CD4-positive, alpha-beta T cell treated with Interleukin-12 subunit alpha and Interleukin-12 subunit beta, for 1 hour (primary cell): ENCODE measurements at places on chromosomes 13 and 19.

GRCh38 chr19:1248139-1248785, at the start of gene MIDN:
Gene MIDN, plus strand, starts transcription at chr19:1248583. Its CDS starts 1,714 bp downstream, at chr19:1250297.
- peak; percentile 81 for DNase-seq

DNA sequence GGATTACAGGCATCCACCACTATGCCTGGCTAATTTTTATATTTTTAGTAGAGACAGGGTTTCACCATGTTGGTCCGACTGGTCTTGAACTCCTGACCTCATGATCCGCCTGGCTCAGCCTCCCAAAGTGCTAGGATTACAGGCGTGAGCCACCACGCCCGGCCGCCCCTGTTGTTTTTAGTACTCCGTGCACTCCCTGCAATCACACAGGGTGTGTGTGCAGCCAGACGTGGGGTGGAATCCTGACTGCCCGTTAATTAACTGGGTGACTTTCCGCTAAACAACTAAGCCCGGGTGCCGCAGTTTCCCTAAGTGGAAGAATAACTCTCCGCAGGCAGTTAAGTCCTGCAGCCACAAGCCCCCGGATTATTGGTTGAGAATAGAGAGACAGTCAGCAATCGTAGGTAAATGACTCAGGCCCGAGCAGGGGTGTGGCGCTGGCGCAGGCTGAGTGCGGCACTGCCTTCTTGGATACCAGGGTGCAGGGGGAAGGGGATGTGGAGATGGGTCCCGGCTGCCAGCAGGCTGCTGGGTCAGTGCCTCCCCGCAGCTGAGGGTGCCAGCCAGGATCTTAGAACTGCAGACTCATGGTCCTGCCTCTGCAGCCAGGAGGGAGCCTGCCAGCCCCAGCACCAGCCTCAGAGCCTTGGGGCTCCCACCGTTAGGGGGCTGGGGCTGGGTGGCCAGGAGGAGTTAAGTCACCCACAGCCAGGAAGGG, 6.1 kb upstream of the FXYD3 start:
- DNase-seq, result no peak

- no peak for DNase-seq
Measured at GRCh38 chr19:51808333-51808986, 13.5 kb downstream of the FPR3 start.

GRCh38 chr19:11091703-11092153, 2.5 kb downstream of the LDLR start:
- DNase-seq, result peak; percentile 86

GRCh38 chr13:94662274-94662945, 49.9 kb downstream of the SOX21 start:
- DNase-seq, result no peak

GRCh38 chr13:98480915-98481877, 95.7 kb downstream of the STK24 start:
- no peak for DNase-seq

DNA sequence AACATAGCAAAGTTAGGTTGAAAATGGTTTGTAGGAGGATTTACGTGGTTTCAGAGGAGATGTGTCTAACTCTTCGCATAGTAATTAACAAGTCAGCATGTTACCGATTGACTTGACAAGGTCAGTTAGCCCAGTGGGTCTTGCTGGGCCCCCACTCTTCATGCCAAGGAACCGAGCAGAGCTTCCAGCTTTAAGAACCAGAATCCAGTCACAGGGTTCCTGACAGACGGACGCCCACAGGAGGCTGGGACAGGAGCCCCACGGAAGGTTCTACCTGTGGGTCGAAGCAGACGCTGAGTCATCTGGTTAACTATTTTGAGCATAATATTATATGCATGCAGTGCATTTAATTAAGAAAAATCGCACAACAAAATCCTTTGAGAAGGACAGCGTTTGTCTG, 3.5 kb downstream of the TMEM255B start:
- DNase-seq, result no peak

GRCh38 chr19:40403262-40403984, 9.8 kb downstream of the PRX start:
- peak; percentile 86 for DNase-seq

DNA sequence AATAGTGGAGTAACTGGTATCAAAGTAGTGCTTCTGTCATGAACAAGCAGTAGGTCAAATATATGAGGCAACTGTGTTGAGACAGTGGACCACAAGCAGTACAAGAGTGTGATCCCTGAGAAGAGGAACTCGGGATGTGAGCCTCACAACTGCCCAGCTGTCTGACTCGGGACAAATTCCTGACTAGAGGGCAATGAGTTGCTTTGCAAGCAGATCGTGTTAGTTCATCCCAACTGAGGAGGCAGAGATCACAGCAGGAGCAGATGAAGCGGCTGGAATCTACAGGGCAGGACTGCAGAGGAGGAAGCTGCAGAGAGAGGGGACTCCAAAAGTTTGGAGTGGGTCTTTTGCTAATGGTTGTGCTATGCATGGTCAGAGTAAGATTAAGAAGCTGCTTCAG, 741.1 kb downstream of the DIAPH3 start:
- no peak for DNase-seq

DNA sequence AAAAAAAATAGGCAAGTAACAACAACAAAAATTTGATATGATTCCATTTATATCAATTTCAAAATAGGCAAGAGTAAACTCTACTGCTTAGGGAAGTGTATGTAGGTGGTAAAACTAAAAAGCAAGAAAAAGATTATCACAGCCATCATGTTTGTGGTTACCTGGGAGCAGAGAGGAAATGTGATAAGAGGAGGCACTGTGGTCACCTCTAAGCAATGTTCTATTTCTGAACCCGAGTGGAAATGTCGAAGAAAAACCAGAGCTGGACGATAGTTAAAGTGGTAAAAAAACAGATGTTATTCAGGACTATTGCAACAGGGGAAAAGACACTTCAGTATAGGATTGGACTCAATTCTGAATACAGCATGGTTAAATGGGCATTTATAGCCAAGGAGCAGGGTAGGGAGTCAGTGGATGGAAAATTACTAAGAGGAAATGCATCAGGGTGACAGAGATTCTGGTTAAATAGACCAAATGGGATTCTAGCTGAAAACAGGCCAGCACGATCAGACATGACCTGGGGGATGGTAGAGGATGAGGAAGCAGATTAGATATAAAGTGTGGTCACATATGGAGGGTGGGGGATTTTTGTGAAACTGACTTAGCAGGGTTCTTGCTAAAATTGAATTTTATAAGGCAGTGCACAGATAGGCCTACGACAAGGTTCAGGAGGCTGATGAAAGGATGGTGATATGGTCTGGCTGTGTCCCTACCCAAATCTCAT, 6.0 kb upstream of the TEX30 start:
- peak; percentile 51 for DNase-seq

DNA sequence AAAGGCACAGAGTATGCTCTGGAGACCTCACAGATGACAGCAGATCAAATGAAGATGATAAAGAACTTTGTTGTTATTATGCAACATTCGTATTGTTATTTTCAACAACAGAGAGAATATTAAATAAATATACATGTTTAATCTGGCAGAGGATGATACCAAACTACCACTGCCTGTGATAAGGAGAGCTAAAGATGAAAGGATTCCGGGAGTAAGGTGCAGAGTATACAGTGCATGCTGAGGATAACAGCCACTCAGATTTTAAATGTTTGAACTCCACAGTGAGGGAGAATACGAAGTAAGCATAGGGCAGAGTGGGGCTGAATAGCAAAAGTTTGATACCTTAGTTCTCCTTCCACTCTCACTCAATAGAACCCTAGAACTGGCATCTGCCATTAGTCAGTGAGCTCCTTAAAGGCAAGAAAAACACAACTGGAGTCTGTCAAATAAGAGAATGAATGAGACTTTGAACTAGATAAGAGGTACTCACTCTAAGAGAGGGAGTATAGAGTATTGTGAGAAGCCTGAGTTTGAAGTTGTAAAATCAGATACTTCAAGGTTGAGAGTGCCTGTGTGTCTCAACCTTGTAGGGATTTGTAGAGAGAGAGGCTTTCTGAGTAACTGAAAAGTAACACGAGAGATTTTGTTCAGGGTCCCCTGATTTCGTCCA, 78.5 kb downstream of the STARD13 start:
- DNase-seq, result no peak

- no peak for DNase-seq
Measured at GRCh38 chr19:18226956-18227780, 930 bp upstream of the PDE4C start.
